Hematopoietic multipotent progenitor cell (in vitro differentiated cells): ENCODE measurements at places on chromosomes 2 and 18. TPM values are rescaled to one million over a fixed set of nuclear protein-coding genes. Genes with fewer than 3 reads are reported as not detected.

DNA sequence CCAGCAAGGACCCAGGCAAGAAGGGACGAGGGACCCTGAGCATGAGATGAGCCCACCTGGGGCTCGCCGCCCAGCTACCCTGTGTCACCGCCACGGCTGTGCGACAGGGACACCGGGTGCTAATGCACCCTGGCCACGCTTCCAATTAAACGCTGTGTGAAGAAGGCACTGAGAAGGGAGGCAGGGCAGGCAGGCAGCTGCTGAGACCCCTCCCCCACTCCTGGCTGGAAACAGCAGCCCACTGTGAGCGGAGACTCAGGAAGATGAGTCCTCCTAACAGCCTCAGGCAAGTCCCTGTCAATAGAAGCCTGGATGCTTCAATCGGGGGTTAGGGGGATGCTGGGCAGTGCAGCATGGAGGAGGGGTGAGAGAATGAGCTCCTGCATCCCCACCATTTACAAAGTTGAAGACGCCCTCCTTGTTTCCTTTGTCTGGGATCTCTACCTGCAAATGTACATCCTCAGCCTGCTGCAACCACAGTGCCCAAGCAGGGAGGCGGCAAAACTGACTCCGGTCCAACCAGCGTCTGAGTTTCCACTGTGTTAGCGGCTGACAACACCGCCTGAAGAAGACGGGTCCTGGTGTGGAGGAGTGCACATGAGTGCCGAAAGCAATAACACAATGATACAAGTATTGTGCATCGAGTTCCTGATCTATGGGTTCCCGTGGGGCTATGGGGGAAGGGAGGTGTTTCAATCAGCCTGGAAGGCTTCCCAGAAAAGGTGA is 12.8 kb downstream of the TMEM163 start:
- no peak for DNase-seq

Gene TMEM169
- under 0.01 TPM for total RNA-seq

Gene LBX2
- 0.54 TPM for total RNA-seq

DNA sequence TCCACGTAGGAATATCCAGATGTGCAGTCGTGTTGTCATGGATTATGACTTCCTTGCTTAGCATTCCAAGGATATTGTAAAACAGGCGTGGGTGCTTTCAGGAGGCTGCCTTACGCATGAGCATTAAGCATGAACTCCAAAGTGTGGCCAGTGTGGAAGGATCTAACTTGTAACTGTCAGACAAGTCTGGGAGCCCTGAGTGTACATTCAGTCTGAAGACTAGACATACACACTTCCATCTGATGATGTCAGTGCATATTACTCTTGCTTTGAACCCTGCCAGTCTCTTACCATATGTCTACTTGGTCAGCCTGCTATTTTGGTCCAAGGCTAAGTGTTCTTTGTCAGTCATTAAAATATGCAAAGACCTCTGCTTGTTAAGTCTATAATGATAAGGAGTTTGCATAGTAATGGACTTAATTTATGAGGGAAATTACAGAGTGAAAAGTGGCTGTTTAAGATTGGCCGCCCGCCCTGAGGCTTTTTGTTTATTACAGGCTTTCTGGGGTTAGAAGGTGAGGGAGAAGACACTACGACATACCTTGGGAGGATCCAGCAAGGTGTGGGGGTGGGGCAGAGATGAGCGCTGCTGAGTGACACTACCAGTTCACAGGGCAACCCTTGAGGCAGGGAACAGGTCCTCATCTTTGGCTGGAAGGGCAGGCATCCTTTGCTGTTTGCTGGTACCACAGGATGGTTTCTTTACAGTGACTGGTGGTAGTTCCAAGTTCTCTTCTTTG is 48.3 kb downstream of the CABLES1 start:
- DNase-seq: no peak

- DNase-seq: no peak
These were observed 808.2 kb downstream of the SUCLG1 start for GRCh38 chr2:83650898-83651297.

DNA sequence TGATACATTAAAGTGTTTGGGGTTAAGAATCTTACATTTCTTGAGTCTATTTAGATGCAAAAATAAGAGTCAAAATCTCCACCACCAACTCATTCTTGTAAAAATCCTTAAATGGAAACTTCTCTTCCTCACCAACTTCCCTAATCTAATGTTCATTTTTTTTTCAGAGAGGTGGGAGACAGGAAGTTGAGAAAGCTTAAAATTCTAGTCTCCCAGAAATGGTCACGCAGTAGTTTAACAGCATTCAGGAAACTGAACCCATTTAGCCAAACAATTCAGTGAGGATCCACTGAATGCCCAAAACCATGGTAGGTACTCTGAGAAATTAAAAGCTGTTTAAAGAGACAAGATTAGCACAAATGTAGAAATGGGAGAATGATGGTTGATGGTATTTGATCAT is 69.0 kb downstream of the TXNL1 start:
- no peak for DNase-seq

DNA sequence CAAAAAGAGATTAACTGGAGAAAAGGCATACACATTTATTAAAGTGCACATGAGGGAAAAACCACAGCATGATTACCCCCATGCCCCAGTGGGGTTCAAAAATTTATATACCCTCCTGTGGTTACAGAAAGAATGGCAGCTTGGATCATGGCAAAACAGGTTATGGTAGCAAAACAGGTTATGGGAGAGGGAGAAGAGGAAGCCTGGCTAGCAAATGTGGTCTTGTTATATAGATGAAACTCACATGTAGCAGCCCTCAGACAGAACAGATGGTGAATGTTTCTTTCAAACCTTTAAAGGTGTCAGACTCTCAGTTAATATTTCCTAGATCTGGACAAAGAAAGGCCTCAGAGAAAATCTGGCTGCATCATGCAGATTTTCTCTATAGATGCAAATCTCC is 178.2 kb upstream of the ZC3H15 start:
- no peak for DNase-seq

Gene KCNS3
- total RNA-seq: not detected

DNA sequence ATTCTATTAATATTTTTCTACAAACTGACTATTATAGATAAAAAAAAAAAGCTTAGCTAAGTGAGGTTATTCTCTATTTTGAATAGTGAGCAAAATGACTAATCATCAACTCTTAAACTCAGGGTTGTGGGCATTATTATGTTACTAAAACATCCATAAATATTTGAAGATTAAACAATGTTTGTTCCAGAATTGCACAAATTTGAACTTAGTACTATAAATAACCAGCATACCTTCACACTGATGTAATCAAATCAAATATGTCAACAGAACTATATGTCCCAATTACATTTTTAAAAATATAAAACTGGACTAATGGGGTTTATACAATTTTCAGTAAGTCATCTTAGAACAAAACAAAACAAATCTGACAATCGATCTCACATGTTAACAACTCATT is 800.9 kb downstream of the LRP1B start:
- no peak for DNase-seq

Gene LHCGR
- total RNA-seq: not detected

DNA sequence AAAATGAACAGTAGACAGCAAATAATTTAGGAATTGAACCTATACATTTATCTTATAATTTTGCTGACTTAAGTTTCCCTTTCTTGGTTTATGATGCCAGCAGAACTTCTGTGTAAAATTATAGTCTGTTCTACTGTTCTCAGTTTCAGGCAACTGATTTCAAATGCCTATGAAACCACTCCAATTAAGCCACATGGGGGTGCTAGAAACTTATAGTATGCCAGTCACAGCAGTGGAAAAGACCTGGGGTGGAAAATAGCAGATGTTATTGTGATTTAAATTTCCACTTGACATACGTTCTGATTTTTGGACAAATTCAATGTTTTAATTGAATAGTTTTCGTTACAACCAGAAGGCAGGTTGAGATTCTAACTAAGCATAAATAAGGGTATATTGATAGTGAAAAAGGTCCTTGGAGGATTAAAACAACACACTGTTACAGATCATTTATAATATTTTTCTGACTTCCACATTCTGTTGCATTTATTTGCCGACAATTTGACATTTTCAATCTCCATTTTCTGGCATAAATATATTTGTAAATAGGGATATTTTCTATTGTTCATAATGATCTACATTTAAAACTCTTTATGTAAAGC is 61.4 kb downstream of the CPS1 start:
- DNase-seq: no peak
